MM.1S (cell line): ENCODE measurements at places on chromosomes 12 and 14.

DNA sequence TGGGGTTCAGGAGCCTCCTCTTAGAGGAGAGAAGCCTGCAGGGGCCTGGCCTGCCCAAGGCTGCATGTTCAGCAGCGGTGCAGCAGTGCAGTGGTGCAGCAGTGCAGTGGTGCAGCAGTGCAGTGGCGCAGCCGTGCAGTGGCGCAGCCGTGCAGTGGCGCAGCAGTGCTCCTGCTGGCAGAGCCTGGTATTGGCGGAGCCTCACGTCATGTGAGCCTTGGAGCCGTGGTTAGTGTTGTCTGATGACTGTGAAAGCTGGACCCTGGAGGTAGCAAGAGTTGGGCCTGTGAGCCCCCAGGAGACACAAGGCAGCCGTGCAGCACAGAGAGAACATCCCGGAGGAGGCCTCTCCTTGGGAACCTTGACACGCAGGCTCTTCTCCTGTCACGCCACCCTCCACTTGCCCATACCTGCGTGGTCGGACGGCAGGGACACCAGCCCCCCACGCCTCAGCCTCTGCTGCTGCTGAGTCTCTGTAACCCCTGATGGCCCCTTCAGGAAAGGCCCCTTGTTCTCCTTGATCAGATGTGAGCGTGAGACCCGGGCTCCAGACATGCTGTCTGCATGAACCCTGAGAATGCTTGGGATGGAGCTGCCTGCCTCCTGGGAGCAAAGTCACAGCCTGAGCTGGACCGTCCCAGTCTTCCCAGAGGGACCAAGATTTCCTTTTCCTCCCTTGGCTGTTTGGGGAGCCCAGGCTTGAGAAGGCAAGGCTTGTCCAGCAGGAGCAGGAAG, 193.7 kb downstream of the KIF26A start:
- H3K27me3 ChIP-seq: peaks cover 26% of the 10 kb centered on the region
- H3K4me3 ChIP-seq: no peak overlapping the region
- H3K36me3 ChIP-seq: no peaks in the 10 kb centered on the region
- no peaks in the 10 kb centered on the region for H3K4me1 ChIP-seq

DNA sequence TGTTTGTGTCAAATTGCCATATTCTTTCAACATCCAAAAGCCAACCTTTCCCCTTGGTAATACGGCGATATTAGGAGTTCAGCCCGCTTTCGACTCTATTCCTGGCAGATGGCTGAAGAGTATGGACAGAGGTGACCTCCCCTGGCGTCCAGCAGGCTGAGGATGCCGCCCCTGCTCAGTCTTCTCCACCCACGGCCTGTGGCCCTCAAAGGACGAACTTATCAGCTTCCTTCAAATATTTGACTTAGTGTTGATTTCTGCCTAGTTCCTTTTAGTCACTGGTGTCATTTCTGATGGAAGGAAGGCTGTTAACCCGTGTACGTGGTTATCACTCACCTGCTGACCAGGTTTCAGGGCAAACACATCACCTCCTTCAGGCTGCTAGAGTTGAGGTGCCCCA, 65.0 kb downstream of the TESC start:
- no peak overlapping the region for H3K4me3 ChIP-seq
- DNase-seq: no peak
- no peak overlapping the region for H3K27ac ChIP-seq
- no peaks in the 10 kb centered on the region for H3K36me3 ChIP-seq
- H3K27me3 ChIP-seq: no peaks in the 10 kb centered on the region
- H3K4me1 ChIP-seq: no peaks in the 10 kb centered on the region

DNA sequence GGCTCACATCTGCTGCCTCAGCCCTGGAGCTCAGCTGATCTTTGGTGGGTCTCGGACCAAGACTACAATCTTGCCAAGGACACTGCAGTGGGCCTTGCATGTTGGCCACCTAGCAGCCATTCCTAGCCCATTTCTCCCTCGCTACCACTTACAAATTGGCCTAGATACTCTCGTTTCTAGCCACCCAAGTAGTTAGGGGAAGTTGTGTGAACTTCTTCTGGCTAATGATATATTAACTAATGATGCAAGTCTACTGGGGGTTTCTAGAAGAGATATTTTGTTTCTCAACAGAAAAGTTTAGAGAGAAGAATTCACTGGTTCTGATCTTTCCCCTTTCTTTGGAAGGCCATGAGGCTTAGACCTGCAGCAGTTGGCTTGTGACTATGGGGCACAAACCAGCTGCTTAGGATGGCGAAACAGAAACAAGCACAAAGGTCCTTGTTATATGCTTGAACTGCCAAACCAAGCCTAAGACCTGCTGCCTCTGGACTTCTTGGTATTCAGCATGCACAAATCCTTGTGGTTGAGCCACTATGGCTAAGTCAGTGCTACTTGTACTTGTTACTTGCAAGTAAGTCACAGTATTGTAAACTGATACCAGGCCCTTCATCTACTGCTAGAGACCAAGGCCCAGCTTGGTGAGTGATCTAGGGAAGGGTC, 30.5 kb upstream of the GPATCH2L start:
- H3K27me3 ChIP-seq: no peaks in the 10 kb centered on the region
- no peak overlapping the region for H3K4me3 ChIP-seq
- no peaks in the 10 kb centered on the region for H3K36me3 ChIP-seq
- H3K27ac ChIP-seq: no peak overlapping the region
- no peaks in the 10 kb centered on the region for H3K4me1 ChIP-seq
- peak; percentile 6 for DNase-seq

GRCh38 chr12:6476489-6476888, 6.0 kb upstream of the VAMP1 start:
- H3K27me3 ChIP-seq: peaks cover 32% of the 10 kb centered on the region; the same call in 1 of the 2 replicates
- H3K36me3 ChIP-seq: no peaks in the 10 kb centered on the region
- no peak overlapping the region for H3K27ac ChIP-seq
- no peaks in the 10 kb centered on the region for H3K4me1 ChIP-seq
- DNase-seq: no peak

- DNase-seq: no peak
- no peak overlapping the region for H3K27ac ChIP-seq
- no peak overlapping the region for H3K4me3 ChIP-seq
- no peaks in the 10 kb centered on the region for H3K36me3 ChIP-seq
These were observed 34.5 kb downstream of the PRKCH start for GRCh38 chr14:61355892-61356325.

DNA sequence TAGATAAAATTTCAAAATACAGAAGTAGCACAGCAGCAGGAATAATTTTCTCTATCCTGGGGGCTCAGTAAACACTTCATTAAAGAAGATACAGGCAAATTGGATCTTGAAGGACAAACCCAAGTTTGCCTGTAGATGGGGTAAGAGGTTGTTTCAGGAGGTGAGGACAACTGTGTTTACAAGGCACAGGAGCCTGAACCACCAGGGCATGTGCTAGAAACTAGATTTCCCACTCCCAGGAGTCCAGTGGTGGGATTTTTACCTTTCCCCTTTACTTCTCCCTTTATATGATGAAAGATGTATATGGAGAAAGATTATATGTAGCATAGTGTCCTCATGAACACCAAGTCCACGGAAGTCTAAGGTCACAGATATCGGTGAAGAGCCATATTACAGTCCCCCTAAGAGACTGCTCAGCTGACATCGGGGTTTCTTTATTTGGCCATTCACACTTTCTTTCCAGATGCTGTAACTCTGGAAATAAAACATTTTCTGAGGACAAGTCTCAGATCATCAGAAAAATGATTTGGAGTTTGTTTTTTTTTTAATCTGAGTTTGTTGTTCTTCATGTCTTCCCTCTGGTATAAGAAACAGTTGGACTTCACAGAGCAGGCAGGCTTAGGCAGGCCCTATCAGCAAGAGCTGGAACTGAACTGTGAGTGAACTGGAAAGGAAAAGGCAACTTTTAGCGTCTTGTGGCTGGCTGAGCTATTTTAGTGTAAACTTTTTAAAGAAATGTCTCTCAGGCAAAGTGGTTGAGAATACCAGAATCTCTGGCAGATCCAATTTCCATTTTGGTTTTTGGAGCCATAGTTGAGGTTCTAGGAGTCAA, 8.0 kb upstream of the EVL start:
- no peaks in the 10 kb centered on the region for H3K27me3 ChIP-seq
- DNase-seq: peak; percentile 22
- no peaks in the 10 kb centered on the region for H3K36me3 ChIP-seq
- H3K27ac ChIP-seq: no peak overlapping the region
- peaks cover 31% of the 10 kb centered on the region for H3K4me1 ChIP-seq

- H3K4me3 ChIP-seq: no peak overlapping the region
- no peaks in the 10 kb centered on the region for H3K4me1 ChIP-seq
- H3K36me3 ChIP-seq: no peaks in the 10 kb centered on the region
These were observed 456.8 kb downstream of the MED13L start for GRCh38 chr12:115820656-115821055.

DNA sequence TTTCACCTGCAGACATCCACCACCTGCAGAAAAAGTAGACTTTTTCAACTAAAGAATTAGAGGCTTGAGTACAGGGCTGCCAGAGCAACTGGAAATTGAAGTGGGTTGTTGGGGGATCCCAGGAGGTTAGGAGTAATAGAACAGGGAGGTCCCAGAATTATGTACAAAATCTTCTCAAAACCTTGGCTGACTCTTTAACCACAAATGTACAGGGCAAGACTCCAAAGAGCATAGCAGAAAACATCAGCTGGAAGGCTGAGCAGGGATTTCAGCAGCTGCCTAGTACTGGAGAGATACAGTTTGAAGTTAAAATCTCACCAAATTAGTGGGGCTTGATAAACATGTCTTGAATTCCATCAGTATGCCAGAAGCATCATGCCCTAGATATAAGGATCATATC, 191.6 kb downstream of the CRADD start:
- no peak for DNase-seq
- no peak overlapping the region for H3K4me3 ChIP-seq
- H3K36me3 ChIP-seq: no peaks in the 10 kb centered on the region

DNA sequence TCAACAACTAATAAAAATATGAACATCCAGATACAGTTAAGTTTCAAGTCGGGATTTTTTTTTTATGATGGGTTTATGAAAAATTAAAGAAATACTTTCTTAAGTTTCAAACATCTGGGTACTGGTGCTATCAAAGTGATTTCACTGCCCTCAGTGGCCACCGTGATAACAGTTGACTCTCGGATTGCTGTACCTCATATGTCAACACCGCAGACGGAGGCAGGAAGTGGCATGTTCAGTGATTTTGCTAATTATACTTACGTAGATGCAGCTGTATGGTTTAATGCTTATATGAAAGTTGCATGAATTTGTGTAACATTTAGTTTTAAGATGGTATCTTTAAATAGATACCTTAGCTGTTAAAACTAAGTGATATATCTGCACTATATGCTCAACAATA, 20.8 kb upstream of the FBLN5 start:
- H3K27me3 ChIP-seq: no peaks in the 10 kb centered on the region
- H3K27ac ChIP-seq: no peak overlapping the region
- no peak overlapping the region for H3K4me3 ChIP-seq
- DNase-seq: no peak

DNA sequence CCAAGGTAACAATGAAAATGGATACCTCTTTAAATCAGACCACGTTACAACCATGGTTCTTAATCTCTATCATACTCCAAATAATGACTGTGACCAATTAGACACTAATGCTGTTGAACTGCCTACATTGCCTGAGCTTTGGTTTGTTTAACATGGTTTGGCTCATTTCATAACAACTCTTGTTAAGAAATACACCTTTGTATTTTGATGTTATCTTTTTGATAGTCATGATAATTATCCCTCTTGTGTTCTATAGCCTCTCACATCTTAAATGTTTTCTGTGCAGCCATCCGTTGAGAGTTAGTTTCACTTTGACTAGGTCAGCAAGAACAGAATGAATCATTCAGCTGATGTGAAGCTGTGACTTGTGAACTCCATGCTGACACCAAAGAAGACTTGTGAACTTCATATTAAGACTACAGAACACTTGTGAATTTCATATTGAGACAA, 75.5 kb upstream of the RERGL start:
- H3K36me3 ChIP-seq: no peaks in the 10 kb centered on the region
- peaks cover 10% of the 10 kb centered on the region for H3K4me1 ChIP-seq
- no peaks in the 10 kb centered on the region for H3K27me3 ChIP-seq
- H3K27ac ChIP-seq: peak overlapping the region; percentile 42; the same call in 1 of the 2 replicates
- H3K4me3 ChIP-seq: peak overlapping the region; percentile 34
